ENCODE measurements at places on chromosomes 5 and 9.

- H3K36me3 ChIP-seq = no peaks in the 10 kb centered on the region
- DNase-seq = no peak
- H3K27ac ChIP-seq = no peak overlapping the region
- H3K4me1 ChIP-seq = no peaks in the 10 kb centered on the region
- H3K4me3 ChIP-seq = no peak overlapping the region
Measured at GRCh38 chr5:39623291-39623865, 198.6 kb upstream of the DAB2 start.

DNA sequence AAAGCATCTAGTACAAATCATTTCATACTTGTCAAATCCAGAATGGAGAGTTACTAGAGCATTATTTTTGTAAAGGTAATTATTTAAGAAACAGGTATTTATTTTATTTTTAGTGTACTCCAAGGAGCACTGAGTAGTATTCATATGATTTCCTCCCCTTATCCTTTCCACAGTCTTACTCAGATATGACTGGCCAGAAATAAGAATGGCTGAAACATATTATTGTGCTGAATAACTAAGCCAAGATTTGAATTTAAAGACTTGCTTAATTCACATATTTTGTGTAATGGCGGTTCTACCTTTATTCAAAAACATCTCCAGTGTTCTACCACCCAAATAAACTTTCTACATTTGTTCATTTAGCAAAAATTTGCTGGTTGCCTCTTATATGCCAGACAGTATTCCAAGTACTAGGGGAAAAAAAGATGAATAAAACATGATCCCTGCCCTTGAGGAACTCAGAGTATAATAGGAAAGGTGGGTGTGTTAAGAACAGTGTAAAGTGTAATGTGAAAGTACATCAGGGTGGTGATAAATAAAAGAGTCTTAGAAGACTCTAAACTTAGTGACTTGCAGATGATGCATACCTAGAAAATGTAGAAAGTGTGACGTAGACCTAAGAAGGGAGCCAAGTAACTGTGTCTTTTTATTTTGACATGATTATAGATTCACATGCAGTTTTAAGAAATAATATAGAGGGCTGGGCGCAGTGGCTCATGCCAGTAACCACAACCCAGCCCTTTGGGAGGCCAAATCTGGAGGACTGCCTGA is 110.4 kb upstream of the GRHPR start:
- peaks cover 11% of the 10 kb centered on the region for H3K36me3 ChIP-seq
- H3K27ac ChIP-seq = no peak overlapping the region
- no peak for DNase-seq
- H3K4me3 ChIP-seq = no peak overlapping the region
- no peaks in the 10 kb centered on the region for H3K27me3 ChIP-seq

DNA sequence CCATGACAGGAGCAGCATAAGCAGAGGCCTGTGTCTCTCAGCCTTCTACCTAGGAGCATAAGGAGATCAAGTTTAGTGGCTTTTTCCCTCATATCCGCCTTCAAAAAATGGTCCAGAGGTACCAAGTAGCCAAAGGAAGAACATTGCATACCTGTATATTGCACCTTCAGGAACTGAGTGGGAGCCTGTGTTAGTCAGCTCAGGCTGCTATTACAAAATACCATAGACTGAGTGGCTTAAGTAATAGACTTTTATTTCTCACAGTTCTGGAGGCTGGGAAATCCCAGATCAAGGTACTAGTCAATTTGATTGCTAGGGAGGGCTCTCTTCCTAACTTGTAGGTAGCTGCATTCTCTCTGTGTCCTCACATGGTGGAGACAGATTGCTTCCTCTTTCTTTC is 597.4 kb upstream of the PTGER4 start:
- DNase-seq = no peak
- no peaks in the 10 kb centered on the region for H3K27me3 ChIP-seq
- H3K36me3 ChIP-seq = no peaks in the 10 kb centered on the region

DNA sequence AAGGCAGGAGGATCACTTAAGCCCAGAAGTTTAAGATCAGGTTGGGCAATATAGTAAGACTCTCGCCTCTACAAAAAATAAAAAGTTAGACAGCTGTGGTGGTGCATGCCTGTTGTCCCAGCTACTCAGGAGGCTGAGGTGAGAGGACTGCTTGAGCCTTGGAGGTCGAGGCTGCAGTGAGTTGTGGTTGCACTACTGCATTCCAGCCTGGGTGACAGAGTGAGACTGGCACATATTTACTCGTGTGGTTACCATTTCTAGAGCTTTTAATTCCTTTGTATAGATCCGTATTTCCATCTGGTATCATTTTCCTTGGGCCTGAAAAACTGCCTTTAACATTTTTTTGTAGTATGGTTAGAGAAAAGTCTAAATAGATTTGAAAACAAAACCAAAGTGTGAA is 7.8 kb downstream of the IL6ST start:
- no peak for DNase-seq
- H3K27me3 ChIP-seq = no peaks in the 10 kb centered on the region
- peak overlapping the region; percentile 31 for H3K27ac ChIP-seq
- H3K4me1 ChIP-seq = peaks cover 45% of the 10 kb centered on the region
- H3K36me3 ChIP-seq = peaks cover 15% of the 10 kb centered on the region

GRCh38 chr5:14359069-14360043 is 216.2 kb downstream of the TRIO start:
- peaks cover 3% of the 10 kb centered on the region for H3K4me1 ChIP-seq
- DNase-seq = no peak
- no peak overlapping the region for H3K27ac ChIP-seq
- no peak overlapping the region for H3K4me3 ChIP-seq

- H3K36me3 ChIP-seq = no peaks in the 10 kb centered on the region
- H3K27me3 ChIP-seq = no peaks in the 10 kb centered on the region
- H3K4me3 ChIP-seq = no peak overlapping the region
- DNase-seq = no peak
- H3K27ac ChIP-seq = no peak overlapping the region
Measured at GRCh38 chr5:104265531-104266140, 703.0 kb upstream of the NUDT12 start.

DNA sequence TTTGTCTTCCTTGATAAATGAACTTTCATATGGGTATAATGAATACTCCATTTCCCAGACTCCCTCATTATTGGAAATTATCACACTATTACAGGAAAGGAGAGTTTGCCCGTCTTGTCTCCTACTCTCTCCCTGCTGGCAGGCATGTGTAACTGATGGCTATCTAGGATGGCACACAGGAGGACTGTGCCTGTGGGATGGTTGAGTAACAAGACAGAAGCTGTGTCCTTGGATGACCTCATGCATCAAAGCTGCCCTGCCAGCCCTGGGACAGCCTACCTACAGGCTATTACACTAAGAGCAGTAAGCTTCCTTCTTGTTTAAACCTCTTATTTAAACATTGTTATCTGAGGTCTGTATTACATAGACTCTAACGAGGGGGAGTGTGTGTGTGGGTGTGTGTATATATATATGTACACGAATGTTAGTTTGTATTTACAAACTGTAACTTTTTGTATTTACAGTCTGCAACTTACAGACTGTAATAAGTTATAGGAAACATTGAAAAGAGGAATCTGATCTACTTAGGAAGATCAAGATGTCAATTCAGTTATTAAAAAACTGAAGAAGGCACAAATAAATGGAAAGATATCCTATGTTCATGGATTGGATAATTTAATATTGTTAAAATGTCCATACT is 247.6 kb upstream of the ACO1 start:
- H3K36me3 ChIP-seq = no peaks in the 10 kb centered on the region
- no peaks in the 10 kb centered on the region for H3K4me1 ChIP-seq
- DNase-seq = no peak
- H3K27ac ChIP-seq = no peak overlapping the region

Measured in naive thymus-derived CD8-positive, alpha-beta T cell (primary cell).